Endothelial cell of umbilical vein (primary cell): ENCODE measurements at places on chromosomes 1 and 21. TPM values are rescaled to one million over a fixed set of nuclear protein-coding genes. Genes with fewer than 3 reads are reported as not detected.
A peak's percentile ranks its signal among the peaks of the same experiment; 100 is the strongest.

DNA sequence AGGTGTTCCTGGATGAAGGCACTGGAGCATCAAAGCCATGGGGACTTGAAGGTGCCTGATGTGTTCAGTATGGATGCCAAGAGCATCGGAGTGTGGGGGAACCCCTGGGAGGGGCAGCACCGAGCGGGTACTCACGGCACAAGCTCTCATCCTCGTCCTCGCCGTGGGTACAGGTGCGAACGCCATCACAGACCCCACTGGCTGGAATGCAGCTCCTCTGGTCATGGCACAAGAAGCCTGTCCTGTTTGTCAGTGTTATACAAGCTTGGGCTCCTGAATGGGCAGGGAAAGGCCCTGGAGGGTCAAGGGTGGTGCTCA lies 6.0 kb downstream of the LDLRAD1 start:
- DNase-seq = no peak

The HRNR gene
- not detected in 2 replicates for polyA plus RNA-seq

DNA sequence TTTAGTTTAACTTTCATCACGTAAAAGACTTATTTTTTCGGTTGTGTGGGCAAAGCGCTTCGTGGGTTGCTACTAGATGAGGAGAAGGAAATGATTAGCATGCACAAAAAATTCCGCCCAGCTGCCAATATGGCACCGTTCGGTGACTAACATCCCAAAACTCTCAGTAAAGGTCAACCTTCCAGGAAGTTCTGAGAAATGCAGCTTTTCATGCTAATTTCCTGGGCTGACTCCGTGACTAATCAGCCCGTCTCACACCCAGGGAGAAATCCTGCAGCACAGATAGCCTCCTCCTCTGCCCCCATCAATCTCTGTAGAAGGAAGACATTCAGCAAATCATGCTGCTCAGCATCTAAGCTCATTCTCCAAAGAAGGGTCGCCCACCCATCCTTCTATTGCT lies 34.1 kb downstream of the TMCO4 start:
- peak; percentile 94 for DNase-seq

DNA sequence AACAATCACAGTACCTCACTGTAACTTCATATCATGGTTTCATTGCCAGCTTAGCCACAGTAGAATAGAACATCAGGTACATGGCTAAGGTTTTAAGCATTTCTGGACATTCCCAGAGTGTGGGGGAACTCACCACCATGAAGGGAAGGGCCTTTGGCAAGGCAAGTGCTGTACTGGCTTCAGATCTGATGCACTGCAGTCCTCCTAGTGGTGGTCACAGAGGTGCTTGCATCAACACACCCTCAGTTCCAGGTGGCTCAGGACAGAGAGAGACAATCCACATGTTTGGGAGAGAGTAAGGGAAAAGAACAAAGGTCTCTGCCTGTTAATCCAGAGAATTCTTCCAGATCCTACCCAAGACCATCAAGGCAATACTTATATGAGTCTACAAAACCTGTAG lies 528.4 kb upstream of the RGS18 start:
- no peak for DNase-seq

- no peak for DNase-seq
Measured at GRCh38 chr1:231721436-231721835, 94.8 kb downstream of the DISC1 start.

The FCRL1 gene
- not detected in 2 replicates for polyA plus RNA-seq

The MCOLN3 gene
- polyA plus RNA-seq = 0.06 TPM in 1 of 2 replicates, not detected in the other

- DNase-seq = peak; percentile 50
Measured at GRCh38 chr1:244301595-244302130, 150.0 kb downstream of the ADSS2 start.

The OR2T2 gene
- not detected in 2 replicates for polyA plus RNA-seq

- no peak for DNase-seq
Measured at GRCh38 chr1:230495891-230496385, 69.8 kb upstream of the PGBD5 start.

The OPRD1 gene
- polyA plus RNA-seq = not detected in 2 replicates

GRCh38 chr1:44294588-44295007 lies 60.5 kb downstream of the ERI3 start:
- DNase-seq = no peak

- DNase-seq = peak; percentile 49
Measured at GRCh38 chr1:68010090-68010489, 40.3 kb downstream of the DIRAS3 start.

DNA sequence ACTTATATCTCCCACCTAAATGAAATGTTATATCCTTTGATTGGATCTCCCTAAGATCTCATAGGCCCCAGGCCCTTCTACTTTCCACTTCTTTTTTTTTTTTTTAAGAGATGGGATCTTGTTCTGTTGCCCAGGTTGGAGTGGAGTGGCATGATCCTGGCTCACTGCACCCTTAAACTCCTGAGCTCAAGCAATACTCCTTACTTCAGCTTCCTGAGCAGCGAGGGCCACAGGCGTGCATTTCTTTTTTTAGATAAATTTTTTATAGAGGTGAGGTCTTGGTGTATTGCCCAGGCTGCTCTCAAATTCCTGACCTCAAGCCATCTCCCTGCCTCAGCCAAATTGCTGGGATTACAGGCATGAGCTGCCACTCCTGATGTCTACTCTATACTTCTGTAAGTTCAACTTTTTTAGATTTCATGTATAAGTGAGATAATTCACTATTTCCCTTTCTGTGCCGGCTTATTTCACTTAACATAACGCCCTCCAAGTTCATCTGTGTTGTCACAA lies 987.5 kb upstream of the NCAM2 start:
- DNase-seq = no peak

DNA sequence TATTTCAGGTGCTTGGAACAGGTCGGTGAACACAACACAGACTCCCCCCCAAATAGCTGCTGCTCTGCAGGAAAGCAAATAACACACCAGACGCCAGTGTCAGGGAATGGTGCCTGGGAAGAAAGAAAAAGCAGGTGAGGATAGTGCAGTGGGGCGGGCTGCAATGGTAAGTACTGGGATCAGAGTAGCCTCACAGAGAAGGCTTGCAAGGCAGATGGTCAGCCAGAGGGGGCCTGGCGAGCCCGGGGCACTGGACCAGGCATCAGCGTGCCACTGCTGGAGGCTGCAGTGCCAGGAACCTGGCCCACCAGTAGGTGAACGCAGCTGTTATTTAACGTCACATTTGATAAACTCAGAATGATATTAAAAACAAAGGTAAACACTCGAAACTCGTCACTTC lies 60.0 kb downstream of the POFUT2 start:
- no peak for DNase-seq

GRCh38 chr1:86205741-86206140 lies 49.2 kb upstream of the COL24A1 start:
- DNase-seq = no peak

GRCh38 chr1:2455757-2456156 lies 20.3 kb upstream of the PLCH2 start:
- no peak for DNase-seq

- no peak for DNase-seq
Measured at GRCh38 chr1:218302155-218302554, 17.1 kb downstream of the RRP15 start.

The AVPR1B gene
- polyA plus RNA-seq = not detected in 2 replicates

DNA sequence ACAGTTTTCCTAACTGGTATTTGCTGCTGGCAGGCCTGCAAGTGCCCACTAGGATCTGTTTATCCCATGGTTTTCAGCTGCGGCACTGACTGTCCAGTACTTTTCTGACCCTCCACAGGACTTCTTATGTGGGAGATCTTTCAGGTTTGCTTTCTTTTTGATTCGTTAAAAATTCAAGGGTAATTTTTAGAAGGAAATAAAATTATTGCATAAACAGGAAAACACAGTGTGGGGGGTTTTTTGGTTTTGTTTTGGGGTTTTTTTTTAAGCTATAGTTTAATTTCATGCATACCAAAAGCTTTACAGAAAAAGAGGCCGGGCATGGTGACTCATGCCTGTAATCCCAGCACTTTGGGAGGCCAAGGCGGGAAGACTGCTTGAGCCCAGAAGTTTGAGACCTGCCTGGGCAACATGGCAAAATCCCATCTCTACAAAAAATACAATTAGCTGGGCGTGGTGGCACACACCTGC lies 3.6 kb downstream of the NIBAN1 start:
- no peak for DNase-seq

- no peak for DNase-seq
Measured at GRCh38 chr1:117843791-117844190, 85.6 kb downstream of the GDAP2 start.

DNA sequence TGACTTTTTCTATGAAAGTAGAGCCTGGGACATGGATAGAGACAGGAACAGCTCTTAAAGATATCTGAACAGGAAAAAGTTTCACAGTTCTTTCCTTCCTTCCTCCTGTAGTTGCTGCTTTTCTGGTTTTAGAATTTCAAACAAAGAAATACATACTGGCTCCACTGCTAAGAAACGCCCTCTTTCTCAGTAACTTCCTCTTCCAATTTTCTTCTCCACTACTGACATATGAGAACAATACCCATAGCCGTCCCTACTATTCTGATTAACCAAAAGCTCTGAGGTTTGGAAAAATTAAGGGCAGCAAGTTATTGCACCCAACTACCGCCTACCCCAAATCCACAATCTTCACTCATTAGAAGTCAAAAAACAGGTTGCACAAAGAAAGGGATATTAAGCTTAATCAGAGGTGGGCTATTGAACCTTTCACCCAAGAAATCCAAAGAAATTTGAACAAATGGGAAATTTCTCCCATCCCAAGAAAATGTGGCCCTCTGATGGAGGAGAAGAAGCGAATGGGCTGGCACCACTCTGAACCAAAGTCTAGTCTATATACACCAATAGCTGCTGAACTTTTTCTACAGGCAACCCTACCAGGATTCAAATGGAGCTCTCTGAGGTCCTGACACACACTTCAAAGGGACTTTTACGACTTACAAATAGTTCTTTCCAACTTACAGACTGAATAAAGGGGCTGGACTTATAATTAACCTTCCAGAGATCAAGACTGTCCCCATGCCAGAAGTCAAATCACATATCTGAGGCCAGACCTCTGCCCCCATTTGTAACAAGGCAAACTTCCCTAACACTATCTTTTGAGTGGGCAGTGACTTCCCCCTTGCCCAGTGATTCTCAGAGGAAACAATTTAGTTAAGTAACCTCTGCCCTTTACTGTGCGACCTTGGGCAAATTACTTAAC lies 1.7 kb downstream of the WASF2 start:
- peak; percentile 66 for DNase-seq

The CD5L gene
- not detected in 2 replicates for polyA plus RNA-seq

GRCh38 chr1:116983678-116984077 lies 17.9 kb upstream of the CD101 start:
- DNase-seq = no peak

The CHRM3 gene
- not detected in 2 replicates for polyA plus RNA-seq

DNA sequence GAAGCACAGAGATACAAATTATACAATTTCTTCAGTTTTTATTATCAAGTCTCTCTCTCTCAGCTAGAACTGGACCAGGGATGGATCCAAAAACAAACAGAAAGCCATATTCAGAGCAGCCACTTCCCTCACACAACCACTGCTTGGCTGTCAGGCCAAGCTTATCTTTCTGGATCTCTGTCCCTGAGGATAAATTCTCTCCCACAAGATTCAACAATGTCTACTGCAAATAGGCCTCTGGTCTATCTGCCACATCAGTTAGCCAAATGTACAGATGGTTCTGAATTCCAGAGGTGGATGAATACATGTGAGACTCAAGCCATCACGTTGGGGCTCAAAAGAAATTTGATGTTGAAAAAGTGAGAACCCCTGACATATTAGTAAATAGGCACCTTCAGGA lies 350.9 kb downstream of the LTN1 start:
- no peak for DNase-seq

The KIAA0040 gene
- 7.3 and 8.3 TPM in 2 replicates for polyA plus RNA-seq

DNA sequence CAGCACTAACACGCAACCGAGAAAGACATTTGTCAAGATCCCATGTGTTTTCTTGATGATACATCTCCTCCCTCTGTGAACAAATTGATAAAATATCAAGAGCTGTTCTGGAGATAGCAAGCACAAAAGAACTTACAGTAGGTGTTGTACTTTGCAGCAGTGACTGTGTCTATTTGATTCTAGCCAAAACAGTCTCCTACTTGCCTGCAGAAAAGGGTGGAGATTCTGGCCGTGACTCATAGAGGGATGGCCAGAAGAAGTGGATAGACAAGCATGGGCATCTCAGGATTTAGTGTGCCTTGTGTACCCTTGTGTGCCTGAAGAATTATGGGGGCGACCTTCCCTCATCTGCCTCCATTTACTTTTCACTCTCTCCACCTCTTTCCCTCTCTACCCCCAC lies 458.4 kb upstream of the LRRC7 start:
- no peak for DNase-seq

GRCh38 chr1:171345536-171345935 lies 31.6 kb downstream of the FMO4 start:
- DNase-seq = no peak
